Psoas muscle (tissue), 8 donors: ENCODE measurements at places on chromosomes 3 and 15. TPM values are rescaled to one million over a fixed set of nuclear protein-coding genes. Genes with fewer than 3 reads are reported as not detected.

Gene MASP1
- 2.0 TPM for polyA plus RNA-seq

Gene WDR76
- 0.70 TPM for polyA plus RNA-seq

Gene KATNBL1
- polyA plus RNA-seq, result 17.5 TPM

Gene TIGIT
- not detected for polyA plus RNA-seq

Gene ROPN1
- polyA plus RNA-seq, result not detected

Gene ATP10A
- polyA plus RNA-seq, result 0.14 TPM

DNA sequence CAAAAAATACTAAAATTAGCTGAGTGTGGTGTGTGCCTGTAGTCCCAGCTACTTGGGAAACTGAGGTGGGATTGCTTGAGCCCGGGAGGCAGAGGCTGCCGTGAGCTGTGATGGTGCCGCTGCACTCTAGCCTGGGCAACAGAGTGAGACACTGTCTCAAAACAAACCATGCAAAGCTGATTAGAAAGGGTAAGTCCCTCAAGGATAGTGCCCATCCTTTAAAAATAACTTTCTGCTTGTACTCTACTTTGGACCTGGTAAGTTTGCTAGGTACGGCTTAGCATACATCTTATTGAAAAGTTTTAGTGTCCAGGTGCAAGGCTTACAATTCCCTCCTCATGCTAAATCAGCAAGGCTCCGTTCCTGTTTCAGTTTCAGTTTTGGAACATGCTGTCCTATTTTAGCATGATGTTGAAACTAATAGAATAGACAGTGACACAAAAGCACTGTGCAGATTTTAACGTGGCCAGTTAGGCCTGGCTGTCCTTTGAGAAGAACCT lies 21.4 kb downstream of the FEM1B start:
- H3K27ac ChIP-seq, result no peak overlapping the region
- peaks cover 22% of the 10 kb centered on the region for H3K36me3 ChIP-seq

GRCh38 chr3:185766329-185767001 lies 58.4 kb downstream of the IGF2BP2 start:
- peaks cover 19% of the 10 kb centered on the region for H3K4me1 ChIP-seq
- no peak overlapping the region for H3K4me3 ChIP-seq
- no peaks in the 10 kb centered on the region for H3K27me3 ChIP-seq
- no peak for DNase-seq
- no peak overlapping the region for H3K27ac ChIP-seq
- no peaks in the 10 kb centered on the region for H3K36me3 ChIP-seq

- no peak overlapping the region for H3K4me3 ChIP-seq
- no peaks in the 10 kb centered on the region for H3K27me3 ChIP-seq
- peaks cover 53% of the 10 kb centered on the region for H3K4me1 ChIP-seq
- DNase-seq, result no peak
These were observed 448.0 kb downstream of the FOXP1 start for GRCh38 chr3:71135373-71136088.

GRCh38 chr3:113148284-113148683 lies 63.1 kb upstream of the BOC start:
- H3K36me3 ChIP-seq, result no peaks in the 10 kb centered on the region
- H3K4me1 ChIP-seq, result peaks cover 21% of the 10 kb centered on the region
- no peaks in the 10 kb centered on the region for H3K27me3 ChIP-seq

- H3K27ac ChIP-seq, result peak overlapping the region; percentile 59
- peaks cover 55% of the 10 kb centered on the region for H3K4me1 ChIP-seq
- H3K36me3 ChIP-seq, result no peaks in the 10 kb centered on the region
- H3K27me3 ChIP-seq, result no peaks in the 10 kb centered on the region
- no peak overlapping the region for H3K4me3 ChIP-seq
- DNase-seq, result no peak
These were observed 45.5 kb downstream of the CBLB start for GRCh38 chr3:105823149-105823867.

DNA sequence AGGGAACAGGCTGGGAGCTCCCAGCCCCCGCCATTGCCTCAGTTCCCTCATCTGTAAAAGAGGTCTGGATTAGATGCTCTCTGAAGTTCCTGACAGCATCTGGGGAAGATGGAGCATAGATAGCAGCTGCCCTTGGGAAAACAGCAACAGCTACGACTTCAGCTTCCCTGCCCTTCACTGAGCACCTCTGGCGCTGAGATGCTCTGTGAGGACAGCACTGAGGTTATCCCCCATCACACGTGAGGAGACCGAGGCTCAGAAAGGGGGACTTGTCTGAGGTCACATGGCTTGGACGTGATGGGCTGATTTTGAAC lies 11.1 kb upstream of the RPL29 start:
- peaks cover 40% of the 10 kb centered on the region for H3K4me1 ChIP-seq
- no peak for DNase-seq
- no peaks in the 10 kb centered on the region for H3K27me3 ChIP-seq
- H3K36me3 ChIP-seq, result no peaks in the 10 kb centered on the region
- no peak overlapping the region for H3K27ac ChIP-seq

DNA sequence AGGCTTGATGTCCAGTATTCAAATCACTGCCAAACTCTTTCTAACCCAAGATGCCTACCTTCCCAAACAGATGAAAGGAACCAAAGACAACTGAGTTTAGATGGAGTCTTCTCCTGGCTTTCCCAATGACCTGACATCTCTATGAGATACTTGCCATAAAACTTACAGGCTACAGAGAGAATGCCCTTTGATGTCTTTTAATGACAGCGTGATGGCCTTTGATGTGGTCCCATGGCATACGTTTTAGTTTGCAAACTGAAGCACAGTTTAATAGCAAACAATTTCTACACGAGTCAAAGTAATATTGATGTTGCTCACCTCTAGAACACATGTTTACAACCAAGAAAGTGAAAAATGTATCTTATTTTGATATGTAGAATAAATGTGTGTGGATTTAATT lies 73.2 kb downstream of the ZIC4 start:
- H3K36me3 ChIP-seq, result no peaks in the 10 kb centered on the region
- no peaks in the 10 kb centered on the region for H3K4me1 ChIP-seq
- H3K4me3 ChIP-seq, result no peak overlapping the region
- DNase-seq, result no peak
- H3K27ac ChIP-seq, result no peak overlapping the region

DNA sequence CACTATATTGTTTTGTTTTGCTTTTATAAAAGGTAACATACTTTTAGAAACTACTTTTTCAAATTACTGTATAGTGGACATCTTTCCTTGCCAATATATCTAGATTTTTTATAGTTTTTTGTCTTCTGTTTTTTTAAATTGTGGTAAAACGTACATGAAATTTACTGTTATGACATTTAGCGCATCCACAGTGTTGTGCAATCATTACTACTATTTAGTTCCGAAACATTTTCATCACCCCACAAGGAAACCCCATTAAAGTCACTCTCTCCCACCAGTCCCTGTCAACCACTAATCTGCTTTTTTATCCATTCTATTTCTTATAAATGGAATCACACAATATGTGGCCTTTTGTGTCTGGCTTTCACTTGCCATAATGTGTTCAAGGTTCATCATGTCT lies 54.8 kb downstream of the TMEM266 start:
- no peaks in the 10 kb centered on the region for H3K27me3 ChIP-seq
- H3K36me3 ChIP-seq, result no peaks in the 10 kb centered on the region
- H3K4me3 ChIP-seq, result no peak overlapping the region

DNA sequence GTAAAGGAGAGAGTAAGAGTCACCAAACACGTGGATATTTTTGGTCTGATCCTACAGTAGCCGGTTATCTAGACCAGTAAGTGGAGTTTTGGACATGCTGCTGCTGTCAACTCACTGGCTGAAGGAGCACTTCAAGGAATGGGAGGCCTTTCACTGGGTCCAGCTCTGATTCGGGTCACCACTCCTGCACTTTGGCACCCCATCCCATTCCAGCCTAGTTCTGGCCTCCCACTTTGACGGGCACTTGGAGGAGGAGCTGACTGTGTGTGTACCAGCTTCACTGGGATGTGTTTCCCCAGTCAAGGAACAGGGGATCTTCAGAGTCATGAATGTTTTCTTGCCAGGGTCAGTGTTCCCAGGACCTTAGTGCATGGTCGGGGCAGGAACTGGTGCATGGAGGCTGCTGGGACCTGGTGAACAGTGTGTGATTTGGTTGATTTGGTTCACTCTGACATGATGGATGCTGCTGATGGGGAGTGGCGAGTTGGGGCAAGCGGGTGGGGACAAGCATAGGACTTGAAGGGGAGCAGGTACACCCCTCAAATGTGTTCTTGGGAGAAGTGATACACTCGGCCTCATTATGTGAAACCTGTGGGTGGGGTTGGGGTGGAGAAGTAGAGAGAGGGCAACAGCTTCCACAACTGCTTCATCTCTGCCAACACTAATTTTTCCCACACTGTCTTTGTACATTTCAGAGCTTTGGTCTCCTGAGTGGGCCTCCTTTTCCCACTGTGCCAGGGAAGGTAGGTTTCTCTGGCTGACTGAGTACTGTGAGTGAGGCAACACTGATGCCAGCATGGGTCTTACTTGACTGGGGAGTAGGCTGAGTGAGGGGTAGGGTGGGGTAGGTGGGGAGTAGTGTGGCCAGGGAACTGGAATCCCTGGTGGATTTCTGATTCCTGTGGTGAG lies 64.0 kb downstream of the RGMA start:
- H3K27me3 ChIP-seq, result no peaks in the 10 kb centered on the region
- H3K4me1 ChIP-seq, result peaks cover 45% of the 10 kb centered on the region
- DNase-seq, result no peak
- H3K27ac ChIP-seq, result peak overlapping the region; percentile 90
- H3K4me3 ChIP-seq, result no peak overlapping the region

DNA sequence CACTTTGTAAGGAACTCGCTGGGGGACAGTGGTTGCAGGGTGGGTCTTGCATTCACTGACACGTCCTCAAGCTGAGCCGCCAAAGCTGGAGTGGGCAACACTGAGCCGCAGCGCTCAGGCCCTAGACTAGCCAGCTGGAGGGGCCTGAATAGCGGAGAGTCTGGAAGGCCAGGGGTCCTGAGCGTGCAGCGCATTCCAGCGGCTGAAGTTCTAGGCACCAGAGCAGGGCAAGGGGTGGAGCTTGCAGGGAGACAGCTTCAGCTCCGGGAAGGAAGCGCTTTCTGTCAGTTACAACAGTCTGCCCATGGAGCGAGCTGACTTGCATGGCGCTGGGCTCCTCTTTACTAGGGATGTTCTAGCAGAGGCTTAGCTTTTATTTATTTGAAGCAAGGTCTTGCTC lies 2.7 kb downstream of the MAP6D1 start:
- no peaks in the 10 kb centered on the region for H3K36me3 ChIP-seq
- DNase-seq, result no peak
- H3K4me1 ChIP-seq, result peaks cover 33% of the 10 kb centered on the region
- H3K4me3 ChIP-seq, result no peak overlapping the region
- H3K27ac ChIP-seq, result no peak overlapping the region

GRCh38 chr3:109702252-109702651 lies 364.9 kb upstream of the DPPA4 start:
- no peak for DNase-seq
- H3K27ac ChIP-seq, result no peak overlapping the region
- no peaks in the 10 kb centered on the region for H3K27me3 ChIP-seq
- no peaks in the 10 kb centered on the region for H3K36me3 ChIP-seq

DNA sequence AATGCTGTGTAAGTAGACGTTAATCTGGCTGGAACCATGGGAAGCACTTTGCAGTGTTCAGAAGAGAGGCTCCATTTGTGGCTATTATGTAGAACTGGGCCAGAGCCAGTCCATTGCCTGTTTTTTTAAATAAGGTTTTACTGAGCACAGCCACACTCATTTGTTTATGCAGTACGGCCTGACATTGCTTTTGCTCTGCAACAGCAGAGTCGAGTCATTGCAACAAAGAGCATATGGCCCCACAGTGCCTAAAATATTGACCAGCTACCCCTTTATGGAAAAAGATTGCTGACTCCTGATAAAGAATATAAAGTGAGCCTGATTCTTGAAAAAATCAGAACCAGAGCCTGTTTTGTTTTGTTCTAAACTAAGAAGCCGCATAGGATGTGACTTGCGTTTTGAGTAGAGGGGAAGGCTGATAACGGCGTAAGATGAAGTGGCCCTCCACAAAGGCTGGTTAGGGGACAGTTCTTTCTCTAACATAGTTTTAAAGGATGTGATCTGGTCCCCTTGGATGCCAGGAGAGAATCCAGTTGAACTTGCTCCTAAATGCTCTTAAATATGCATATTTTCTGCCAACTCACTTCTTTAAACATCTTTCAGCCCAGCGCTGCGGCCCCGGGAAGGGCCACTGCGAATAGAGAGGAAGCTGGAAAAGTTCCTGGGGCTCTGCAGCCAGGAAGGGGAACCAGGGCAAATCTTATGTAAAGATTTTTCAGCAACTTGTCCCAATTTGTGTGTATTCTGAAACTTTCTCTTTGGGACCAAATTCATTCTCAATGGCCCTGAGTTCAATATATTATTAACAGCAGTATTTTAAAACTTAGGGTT lies 64.5 kb downstream of the GLDN start:
- no peak for DNase-seq
- no peak overlapping the region for H3K27ac ChIP-seq
- no peaks in the 10 kb centered on the region for H3K4me1 ChIP-seq
- H3K4me3 ChIP-seq, result no peak overlapping the region

DNA sequence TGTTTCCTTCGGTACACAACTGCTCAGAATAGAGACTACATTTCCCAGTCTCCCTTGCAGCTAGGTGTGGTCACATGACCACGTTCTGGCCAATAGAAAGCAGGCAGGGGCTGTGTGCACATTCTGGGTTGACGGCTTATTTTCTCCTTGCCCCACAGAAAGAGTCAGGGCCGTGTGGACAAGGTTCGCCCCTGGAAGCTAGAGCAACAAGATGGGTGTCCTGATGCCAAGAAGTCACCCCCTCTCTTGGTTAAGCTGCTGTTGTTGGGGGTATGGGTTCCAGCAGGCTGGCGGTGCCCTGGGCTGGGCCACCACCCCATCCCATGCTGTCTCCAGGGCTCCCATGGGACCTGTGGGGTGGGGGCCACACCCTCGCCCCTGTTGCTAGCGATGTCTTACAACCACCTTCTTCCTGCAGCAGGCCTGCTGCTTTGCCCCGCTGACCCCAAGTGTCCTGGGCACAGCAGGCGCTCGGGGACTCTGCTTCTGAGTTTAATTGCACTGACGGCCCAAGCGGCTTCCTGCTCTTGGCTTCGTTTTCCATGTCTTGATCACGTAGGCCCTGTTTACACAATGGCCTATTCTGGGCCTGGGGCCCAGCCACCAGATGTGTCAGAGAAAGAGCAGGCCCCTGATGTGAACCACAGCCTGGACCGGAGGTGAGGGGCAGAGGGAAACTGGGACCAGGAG lies 24.9 kb downstream of the ABTB1 start:
- peaks cover 50% of the 10 kb centered on the region for H3K4me1 ChIP-seq
- peak; percentile 83 for DNase-seq
- peaks cover 4% of the 10 kb centered on the region for H3K36me3 ChIP-seq
- no peaks in the 10 kb centered on the region for H3K27me3 ChIP-seq
- peak overlapping the region; percentile 94 for H3K27ac ChIP-seq

- no peaks in the 10 kb centered on the region for H3K27me3 ChIP-seq
- no peaks in the 10 kb centered on the region for H3K4me1 ChIP-seq
- no peak overlapping the region for H3K4me3 ChIP-seq
- DNase-seq, result no peak
These were observed 308.1 kb upstream of the COL8A1 start for GRCh38 chr3:99330281-99330680.

- H3K4me1 ChIP-seq, result no peaks in the 10 kb centered on the region
- no peaks in the 10 kb centered on the region for H3K36me3 ChIP-seq
- H3K27ac ChIP-seq, result no peak overlapping the region
- H3K27me3 ChIP-seq, result no peaks in the 10 kb centered on the region
- DNase-seq, result no peak
These were observed 134.8 kb downstream of the MFSD1 start for GRCh38 chr3:158936530-158937113.
